ENCODE measurements at places on chromosomes 7 and 10.

- no peak for DNase-seq
Observed at GRCh38 chr10:78804411-78805032, 264.2 kb upstream of the ZMIZ1 start.

GRCh38 chr10:68586606-68587305, 26.6 kb downstream of the TET1 start:
- DNase-seq, result peak; percentile 78

GRCh38 chr10:31920538-31920937, 8.1 kb downstream of the ARHGAP12 start:
- DNase-seq, result no peak

- peak; percentile 56 for DNase-seq
Observed at GRCh38 chr7:30931161-30931928, 19.7 kb downstream of the AQP1 start.

- no peak for DNase-seq
Observed at GRCh38 chr10:126240483-126240882, 147.8 kb downstream of the ADAM12 start.

DNA sequence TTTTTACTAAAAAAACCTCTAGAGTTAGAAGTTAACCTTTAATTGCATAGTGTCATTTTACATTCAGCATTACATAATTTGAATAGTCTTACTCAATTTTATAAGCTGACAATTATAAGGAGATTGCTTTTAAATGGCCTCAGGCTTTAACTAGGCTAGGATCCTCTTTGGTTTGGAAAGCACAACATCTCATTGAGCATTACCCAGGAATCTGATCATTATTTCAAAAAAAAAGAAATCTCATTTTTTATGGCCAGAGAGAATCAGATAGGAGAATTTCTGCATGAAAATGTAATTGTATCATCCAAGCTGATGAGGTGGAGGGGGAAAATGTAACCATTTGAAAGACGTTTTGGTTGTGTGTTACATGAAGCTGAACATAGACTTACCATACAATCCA, 324.9 kb upstream of the POT1 start:
- DNase-seq, result no peak

- peak; percentile 59 for DNase-seq
Observed at GRCh38 chr7:129644634-129645230, 33.2 kb downstream of the NRF1 start.

DNA sequence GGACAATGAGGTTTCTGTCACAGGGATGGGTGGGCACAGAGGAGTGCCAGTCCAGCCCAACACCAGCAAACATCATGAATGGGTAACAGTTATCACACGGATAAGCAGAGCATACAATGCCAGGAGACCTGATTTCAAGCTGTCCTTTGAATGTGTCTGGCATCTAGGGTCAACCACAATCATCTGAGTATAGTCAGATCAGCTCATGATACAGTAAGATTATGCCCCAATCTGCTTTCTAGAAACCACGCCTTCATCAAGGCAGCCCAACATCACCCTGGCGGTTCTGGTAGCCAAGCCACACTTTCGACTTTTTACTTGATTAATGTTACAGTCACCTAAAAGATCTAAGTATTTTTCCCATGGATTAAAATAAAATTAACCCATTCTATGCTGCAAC, 10.5 kb downstream of the FAM171A1 start:
- DNase-seq, result no peak

- DNase-seq, result no peak
Observed at GRCh38 chr7:47908720-47909119, 39.5 kb downstream of the PKD1L1 start.

DNA sequence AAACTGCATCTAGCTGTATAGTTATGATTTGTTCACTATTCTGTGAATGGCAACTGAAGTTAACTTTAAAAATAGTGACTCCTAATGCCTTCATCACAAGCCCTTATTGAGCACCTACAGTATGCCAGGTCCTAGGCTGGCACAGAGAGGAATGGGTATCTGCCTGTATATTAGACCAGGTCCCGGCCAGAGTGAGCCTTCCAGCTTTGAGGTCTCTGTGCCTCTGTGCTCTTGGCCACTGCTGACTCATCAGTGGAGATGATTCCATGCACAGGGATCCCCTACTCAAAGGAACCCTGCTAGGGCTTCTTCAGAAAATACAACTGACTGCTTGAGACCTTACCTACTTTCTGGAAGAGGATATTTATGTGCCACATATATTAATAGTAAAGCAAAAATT, 118.4 kb downstream of the GFRA1 start:
- no peak for DNase-seq

- no peak for DNase-seq
Observed at GRCh38 chr7:80772347-80772993, 134.0 kb downstream of the CD36 start.

GRCh38 chr7:45129181-45129800, 17.8 kb upstream of the TBRG4 start:
- no peak for DNase-seq

DNA sequence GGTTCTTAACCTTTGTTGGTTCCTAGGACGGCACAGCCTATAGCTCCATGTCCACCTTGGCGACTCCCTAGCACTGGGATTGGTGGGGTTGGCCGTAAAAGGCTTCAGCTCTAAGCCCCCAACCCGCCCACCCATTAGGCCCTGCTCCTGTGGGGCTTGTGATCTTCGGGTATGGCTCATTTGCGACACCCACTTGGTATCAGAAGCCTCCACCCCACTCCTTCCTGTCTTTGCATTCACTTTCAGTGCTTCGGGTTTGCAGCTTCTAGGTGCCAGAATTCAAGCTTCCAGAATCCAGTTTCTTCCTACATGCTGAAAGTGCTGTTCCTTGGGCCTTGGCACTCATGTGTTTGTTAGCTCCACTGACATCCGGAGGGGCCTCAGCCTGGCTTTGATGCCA, 39.5 kb downstream of the HABP2 start:
- no peak for DNase-seq

DNA sequence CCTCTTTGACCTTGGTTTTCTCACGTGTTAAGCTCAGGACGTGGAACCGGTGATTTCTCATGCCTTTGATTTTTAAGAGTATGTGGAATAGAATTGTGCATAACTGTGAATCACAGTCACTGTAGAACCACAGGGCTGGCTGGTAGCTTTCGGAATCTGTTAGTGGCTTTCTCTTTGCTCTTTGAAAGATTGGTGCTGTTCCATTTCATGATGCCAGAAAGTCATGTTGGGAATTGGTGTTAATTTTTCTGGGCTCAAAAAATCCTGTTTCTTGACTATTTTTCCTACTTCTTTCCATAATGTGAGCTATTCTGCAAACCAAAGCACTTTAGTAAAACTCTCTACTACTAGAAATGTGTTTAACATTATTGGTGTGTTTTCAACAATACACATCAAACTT, 73.0 kb downstream of the CACNB2 start:
- no peak for DNase-seq

DNA sequence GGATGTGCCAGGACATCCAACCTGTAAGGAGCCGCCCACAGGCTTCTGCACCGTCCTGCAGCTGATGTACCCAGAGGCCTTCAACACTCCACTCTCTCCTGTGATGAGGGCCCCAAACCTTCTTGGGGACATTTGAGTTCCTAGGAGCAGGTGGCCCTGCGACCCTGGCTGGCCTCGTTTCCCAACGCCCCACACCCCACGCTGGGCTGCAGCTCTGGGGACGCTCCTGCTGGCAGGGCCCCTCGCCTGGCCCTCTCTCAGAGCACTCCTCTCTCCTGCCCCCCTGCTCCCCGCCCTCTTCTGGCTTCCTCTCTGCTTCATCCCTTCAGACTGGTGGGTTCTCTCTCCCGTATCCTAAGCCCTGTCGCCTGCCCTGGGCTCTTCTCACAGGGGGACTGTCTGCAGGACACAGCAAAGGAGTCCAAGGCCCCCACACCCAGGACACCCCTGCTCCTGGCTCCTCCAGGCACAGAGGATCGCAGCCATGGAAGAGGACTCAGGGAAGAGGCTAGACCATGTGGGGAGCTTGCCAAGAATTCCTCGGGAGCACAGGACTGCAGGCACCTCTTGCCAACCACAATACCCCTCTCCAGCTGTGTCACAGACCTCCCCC, 541.4 kb downstream of the TCERG1L start:
- no peak for DNase-seq

DNA sequence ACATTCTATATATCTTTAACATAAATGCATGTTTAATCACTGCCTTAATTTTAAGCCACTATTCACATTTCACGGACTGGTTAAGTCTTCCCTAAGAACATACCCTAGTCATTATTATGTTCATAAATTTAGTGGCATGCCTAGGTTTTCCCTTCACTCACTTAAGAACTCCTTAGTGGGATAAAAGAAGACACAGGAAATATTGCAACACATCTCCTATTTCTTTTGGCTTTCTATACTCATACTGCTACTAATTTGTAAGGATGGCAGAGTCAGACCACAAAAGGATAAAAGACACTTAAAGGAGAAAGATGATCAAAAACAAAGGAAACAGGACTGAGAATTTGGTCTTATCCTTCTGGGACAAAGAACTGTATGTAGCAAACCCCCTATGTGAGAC, 951.4 kb downstream of the SORCS3 start:
- DNase-seq, result no peak

DNA sequence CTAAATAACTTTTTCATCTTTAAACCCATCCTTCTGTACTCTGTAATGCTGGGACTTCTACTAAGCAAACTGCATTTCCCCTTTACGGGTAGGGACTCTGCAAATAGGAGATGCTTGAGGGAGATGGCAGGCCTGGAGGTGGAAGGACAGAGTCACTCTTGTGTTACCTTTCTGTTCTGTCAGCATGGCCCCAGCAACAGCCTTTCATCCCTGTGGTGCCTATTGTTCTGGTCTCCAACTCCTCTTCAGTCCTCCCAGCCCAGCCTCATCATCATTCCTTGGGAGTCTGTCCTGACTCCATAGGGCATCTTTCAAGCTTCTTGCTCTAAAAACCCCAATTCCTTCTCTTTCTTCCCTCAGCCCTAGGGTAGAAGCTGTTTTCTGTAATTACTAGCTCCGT, 230.0 kb downstream of the SNX13 start:
- DNase-seq, result no peak

Measured in fibroblast of skin of right biceps (primary cell).